CD4-positive, alpha-beta T cell treated with Interleukin-4 for 4 hours (primary cell): ENCODE measurements at places on chromosomes 2 and 18.

- no peak for DNase-seq
These were observed 24.7 kb downstream of the MDH1 start for GRCh38 chr2:63613391-63613901.

DNA sequence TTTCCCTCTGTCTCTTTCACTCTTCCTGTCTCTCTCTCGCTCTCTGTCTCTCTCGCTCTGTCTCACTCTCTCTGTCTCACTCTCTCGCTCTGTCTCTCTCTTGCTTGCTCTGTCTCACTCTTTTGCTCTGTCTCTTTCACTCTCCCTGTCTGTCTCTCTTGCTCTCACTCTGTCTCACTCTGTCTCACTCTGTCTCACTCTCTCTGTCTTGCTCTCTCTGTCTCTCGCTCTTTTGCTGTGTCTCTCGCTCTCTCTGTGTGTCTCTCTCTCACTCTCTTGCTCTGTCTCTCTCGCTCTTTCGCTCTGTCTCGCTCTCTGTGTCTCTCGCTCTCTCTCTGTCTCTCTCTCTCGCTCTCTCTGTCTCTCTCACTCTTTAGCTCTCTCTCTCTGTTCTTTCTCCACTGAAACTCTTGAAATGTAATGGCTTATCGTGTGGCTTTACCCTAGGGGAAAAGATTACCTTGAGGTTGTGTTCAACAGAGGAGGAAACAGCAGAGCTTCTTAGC lies 22.9 kb downstream of the INPP1 start:
- DNase-seq: no peak

- DNase-seq: no peak
These were observed 28.4 kb upstream of the LONRF2 start for GRCh38 chr2:100350661-100351185.

DNA sequence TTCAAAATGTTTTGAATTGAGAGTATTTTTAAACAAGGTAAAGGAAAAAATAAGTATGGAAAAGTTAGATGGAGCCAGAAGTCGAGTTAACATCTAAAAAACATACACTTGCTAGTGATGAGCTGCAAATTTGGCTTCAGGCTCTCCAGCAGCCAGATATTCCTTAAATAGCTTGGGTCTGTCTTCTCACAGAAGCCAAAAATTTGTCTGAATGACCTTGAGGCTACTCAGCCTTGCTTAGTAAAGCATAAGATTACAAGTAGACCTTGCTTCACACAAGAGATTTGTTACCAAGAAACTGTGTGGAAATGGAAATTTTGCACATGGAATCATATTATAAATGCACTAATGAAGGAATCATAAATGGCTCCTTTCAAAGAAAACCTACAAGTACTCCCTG lies 40.8 kb upstream of the GRB14 start:
- no peak for DNase-seq

DNA sequence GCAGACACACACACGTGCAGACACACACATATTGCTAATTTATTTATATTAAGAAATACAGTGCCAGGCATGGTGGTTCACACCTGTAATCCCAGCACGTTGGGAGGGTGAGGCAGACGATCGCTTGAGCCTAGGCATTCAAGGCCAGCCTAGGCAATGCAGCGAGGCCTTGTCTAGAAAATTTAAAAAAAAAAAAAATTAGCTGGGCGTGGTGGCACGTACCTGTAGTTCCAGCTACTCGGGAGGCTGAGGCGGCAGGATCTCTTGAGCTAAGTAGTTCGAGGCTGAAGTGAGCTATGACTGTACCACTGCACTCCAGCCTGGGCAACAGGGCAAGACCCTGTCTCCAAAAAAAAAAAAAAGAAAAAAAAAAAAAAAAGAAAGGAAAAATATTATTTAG lies 28.8 kb downstream of the ANXA4 start:
- DNase-seq: no peak

- DNase-seq: no peak
These were observed 117.9 kb upstream of the PELI1 start for GRCh38 chr2:64262071-64262470.

DNA sequence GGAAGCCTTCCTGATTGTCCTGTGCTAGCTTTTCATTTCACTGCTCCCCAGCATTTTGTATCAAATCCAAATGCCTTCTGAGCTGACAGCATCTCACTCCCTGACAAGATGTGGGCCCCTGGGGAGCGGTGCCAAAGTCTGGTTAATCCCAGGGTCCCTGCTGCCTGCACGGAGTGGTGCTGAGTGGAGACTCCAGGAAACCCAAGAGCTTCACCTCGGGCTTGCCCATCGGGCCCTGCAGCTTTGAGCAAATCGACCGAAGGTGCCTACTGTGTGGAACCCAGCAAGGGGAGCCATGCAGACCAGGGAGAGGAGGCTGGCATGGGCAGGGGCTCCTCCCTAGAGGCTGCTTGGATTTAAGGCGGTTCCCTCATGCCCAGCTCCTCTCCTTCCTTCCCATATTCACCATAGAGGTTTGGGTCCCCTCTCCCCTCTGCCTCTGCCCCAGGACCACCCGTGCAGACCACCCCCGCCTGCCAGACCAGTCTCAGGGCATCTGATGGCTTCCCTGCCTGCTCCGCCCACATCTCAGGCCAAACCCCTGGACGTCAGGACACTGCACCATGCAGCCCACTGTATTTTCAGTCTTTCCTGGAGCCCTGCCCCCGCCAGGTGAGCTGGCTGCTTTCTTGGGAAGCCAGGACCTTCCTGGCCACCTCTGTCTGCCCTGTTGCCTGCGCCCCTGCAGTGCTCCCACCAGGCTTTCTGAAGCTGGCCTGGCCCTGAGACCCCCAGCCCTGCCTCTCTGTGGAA lies 37.8 kb downstream of the RRM2 start:
- no peak for DNase-seq

GRCh38 chr2:236641051-236641726 lies 71.6 kb downstream of the ACKR3 start:
- no peak for DNase-seq

DNA sequence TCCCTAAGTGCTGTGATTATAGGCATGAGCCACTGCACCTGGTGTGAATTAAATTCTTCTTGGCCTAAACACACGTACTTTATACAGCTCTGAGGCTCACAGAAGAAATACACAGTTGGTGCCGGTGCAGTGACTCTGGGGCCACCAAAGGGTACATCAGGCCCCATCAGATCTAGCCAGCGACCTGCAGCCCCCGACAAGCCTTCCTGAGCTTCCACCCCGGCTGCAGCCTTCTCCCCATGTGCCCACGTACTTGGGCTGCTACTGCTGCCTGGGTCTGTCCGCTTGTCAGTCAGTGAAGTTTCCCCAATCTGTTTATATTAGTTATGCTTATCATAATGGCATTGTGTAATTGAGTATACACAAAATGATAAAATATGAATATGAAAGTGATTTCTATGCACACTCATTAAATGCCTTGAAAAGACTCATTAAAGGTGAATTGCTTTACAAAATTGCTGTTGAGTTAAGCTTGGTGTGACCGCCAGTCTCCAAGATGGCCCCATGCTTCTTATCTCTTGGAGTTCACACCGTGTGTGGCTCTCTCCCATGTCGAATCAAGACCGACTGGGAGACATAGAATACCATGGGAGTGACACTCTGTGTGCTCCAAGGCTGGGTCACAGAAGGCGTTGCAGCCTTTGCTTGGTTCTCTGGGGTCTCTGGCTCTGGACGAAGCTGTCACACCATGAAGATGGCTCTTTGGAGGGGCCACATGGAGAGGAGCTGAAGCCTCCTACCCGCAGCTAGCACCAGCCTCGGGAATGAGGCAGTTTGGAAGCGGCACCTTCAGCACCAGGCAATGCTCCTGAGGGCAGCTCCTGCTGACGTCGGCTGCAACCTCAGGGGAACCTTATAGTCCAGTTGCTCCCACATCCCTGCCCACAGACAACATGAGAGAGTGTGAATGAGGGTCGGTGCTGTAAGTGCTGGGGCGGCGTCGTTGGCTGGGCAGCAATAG lies 29.2 kb upstream of the HPCAL1 start:
- no peak for DNase-seq

GRCh38 chr2:2520401-2520811 lies 189.3 kb upstream of the MYT1L start:
- DNase-seq: no peak

- DNase-seq: no peak
These were observed 34.1 kb upstream of the CTAGE1 start for GRCh38 chr18:22451796-22452195.

DNA sequence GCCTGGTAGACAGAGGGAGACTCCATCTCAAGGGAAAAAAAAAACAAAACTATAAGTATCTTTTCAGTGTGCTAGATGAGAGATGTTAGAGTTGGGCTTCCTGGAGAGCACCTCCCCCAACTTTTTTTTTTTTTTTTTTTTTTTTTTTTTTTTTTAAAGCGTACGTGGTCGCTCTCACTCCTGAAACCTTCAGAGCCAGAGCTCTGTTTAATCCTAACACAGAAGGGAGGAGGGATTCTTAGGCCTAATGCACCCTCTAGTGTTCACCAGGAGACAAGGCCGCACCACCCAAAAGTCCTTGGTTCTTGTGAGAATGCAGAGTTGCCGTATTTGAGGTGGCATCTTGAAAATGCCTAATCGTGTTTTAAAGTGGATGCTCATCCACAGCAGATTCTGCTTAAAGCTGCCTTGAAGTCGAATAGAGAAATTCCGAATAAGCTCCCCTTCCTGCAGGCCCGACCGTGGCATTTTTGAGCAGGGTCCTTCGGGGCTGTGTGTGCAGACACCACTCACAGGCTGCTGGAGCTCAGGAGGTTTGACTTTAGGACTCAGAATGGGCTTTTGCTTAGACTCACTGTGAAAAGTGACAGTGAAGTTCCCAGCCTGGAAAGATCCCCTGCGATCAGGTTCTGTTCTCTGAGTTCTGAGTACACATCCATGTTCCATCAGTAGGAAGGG lies 252.6 kb downstream of the AGAP1 start:
- DNase-seq: peak; percentile 50

- DNase-seq: no peak
These were observed 120.5 kb upstream of the HS6ST1 start for GRCh38 chr2:128439031-128439790.

DNA sequence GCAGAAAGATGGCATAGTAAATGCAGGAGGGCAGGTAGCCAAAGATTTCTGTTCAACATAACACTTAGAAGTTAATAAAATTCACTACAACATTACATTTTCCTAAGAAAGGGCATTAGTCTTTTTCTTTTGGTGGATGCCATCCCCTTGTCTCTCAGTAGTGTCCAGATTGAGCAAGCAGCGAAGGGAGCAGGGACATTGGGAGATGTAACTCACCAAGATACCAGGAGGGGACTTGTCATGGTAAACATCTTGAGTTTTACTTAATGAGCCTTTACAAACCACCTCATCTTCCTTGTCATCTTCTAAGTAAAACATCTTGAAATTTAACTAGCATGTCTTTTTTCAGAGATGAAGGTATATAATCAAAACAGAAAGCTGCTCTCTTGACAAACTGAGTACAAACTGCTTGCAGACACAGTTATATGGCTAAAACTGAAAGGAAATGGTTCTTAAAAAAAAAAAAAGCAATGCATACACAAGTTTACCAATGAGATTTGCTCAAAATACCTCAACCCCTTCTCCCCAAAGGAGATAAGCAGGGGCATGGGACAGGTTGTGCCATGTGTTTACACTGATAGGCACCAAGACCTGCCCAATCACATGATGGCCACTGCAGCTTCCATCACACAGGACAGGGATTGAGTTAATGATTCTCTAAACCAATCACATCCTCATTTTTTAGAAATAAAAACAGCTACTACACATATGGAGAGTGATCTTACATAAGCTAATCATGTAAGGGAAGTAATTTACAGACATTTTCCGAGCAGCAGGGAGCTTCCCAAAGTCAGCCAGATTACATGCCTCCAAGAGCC lies 30.3 kb downstream of the LPIN2 start:
- DNase-seq: peak; percentile 45

DNA sequence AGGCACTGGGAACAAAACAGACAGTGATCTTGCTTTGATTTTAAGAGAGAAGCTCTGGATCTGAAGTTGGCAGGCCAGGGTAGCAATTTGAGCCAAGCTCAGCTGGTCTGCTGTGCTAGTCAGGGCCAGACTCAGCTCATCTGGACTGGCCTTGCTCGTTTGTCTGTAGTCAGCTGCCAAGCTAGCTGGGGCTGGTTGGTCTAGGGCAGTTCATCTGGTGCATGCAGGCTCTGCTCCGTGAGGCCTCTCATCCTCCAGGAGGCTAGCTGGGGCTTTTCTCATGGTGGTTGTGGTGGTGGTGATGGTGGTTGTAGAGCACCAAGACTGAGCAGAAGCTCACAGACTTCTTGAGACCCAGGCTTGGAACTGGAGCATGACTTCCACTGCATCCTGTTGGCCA lies 10.3 kb downstream of the FBLN7 start:
- DNase-seq: no peak

- DNase-seq: no peak
These were observed 79.9 kb downstream of the SEPTIN10 start for GRCh38 chr2:109533823-109534222.

DNA sequence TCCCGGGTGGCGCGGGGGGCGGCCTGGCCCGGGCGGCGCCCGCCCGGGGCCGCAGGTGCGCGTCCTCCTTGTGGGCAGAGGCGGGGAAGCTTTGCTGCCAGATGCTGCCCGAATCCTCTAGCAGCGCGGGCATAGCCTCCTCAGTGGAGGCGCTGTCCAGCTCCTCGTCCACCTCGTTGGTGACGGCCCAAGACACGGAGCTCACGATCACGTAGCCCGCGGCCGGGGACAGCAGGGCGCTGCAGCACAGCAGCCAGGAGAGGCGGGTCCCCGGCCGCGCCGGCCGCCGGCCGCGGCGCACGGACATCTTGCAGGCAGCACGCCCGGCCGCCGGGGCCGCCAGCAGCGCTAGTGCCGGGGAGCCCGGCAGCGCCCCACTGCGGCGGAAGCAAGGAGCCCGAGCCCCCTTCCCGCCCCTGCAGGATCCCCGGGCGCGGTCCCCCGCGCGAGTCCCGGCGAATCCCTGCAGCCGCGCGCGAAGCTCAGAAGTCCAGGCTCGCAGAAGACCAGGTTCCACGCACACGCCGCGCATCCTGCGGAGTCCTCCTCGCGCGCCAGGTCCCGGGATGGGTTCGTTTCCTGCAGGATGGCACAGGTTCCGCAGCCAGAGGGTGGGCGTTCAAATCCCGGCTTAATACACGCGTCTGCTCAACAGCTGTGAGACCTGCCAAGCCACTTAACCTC lies at the start of gene CREG2:
TSS of gene CREG2 (minus strand) at position 353 of the 684 bp plus-strand sequence. CDS start at position 307, 46 bp downstream.
- DNase-seq: peak; percentile 28

- DNase-seq: no peak
These were observed 584.3 kb downstream of the FBXO15 start for GRCh38 chr18:73563345-73563744.

DNA sequence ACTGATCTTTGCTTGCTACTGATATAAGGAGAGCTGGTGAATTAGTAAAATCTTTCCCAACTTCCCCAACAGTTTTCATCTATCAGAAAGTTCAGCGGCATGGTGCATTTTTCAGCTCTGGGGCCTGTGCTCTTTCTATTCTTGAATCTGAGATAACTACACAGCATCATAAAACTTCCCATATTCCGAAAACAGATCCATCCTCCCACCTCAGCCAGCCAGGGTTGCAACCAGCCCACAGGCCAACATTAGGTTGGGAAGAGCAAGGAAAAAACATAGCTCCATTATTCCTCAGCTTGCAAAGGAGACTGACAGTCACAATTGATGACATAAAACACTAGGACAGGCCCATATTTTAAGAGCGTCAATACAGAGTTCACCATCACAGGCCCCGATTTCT lies 297.2 kb downstream of the SETBP1 start:
- DNase-seq: no peak
